ENCODE measurements at places on chromosomes 6 and 20. TPM values are rescaled to one million over a fixed set of nuclear protein-coding genes. Genes with fewer than 3 reads are reported as not detected.

GRCh38 chr6:149696901-149697300, 21.0 kb downstream of the LATS1 start:
- no peak for DNase-seq

The B3GAT2 gene
- not detected for total RNA-seq

DNA sequence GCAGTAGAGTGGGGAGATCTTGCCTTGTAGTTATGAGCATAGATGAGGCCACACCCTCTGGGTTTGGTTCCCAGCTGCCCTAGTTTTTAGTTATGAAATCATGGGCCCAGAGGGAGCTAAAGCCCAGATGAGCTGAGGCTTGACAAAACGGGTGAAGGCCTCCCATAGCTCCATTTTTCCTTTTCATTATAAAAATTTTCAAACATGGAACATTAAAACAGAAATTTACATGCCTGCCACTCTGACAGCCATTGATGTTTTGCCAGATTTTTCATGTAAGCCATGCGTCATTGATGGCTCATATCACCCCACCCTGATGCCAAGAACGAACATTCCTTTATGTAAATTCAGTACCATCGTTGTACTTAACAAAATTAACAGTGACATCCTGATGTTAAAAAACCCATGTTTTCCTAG, 67.9 kb downstream of the IGF2R start:
- no peak for DNase-seq

DNA sequence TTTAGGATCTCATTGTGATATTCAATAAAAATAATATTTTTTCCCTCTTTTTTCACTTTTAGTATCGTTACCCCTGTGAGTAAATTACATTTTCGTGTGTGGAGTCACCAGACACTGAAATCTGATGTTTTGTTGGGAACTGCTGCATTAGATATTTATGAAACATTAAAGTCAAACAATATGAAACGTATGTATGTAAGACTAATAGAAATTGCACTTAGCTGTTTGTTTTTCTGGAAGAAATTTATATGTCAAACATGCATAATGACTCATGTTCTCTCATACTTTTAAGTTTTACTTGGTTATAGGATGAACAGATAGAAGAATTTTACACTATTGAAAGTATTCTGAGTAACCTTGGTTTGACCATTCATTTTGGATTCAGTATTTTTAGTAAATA, 49.4 kb downstream of the ITCH start:
- no peak for DNase-seq

The TBXT gene
- not detected for total RNA-seq

DNA sequence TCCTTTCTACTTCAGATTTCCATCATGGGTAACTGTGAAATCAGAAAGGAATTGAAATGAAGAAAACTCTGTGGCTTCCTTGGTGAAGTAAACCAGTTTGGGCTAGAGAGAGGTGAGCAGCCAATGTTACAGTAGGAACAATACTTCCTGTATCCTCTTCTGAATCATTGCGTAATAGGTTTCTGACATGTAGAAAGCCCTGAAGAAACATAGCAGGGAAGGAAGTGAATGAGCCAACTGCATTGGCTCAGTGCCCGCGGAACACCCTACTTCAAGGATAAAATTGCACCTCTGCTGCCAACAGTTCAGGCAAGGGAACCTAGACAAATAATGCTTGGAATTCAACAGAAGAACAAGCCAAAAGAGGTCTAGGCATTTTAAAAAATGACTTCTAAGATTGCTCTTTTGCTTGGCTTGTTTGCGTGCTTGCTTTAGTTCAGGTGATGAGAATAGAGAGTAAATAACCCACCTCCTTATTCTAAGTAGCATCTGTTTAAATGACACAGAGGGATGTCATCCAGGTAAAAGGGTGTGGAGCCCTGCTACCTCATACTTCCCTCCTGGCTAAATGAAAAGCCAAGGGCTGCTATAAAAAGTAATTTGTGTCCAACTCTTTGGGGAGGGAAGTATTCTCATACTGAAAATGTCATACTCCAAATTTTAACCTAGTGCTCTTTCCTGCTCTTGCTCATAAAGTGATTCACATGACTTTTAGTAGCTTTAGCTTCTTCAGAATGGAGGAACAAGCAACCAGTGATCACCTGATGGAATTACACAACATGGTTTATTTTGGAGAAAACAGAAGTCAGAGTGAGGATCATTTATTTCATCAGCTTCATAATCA, 30.0 kb upstream of the AKIRIN2 start:
- peak; percentile 88 for DNase-seq

DNA sequence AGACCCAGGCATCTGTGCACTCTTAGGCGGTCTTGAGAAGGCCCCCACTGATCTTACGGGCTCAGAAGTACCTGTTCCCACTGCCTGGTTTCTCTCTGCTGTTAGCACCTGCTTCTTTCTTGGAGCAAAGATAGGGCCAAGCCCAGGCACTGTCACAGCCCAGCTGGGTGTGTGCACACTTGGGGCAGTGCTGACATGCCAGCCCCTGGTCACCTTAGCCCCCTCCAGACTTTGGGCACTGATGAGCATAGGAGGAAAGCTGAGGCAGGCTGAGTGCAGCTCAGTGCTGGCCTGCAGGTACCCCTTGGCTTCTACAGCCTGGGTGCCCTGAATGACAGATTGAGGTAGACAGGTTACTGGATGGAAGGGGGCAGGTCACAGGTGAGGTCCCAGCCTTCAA, 105.7 kb upstream of the AHI1 start:
- DNase-seq: no peak
